ENCODE measurements at places on chromosomes 16 and 17.
A peak's percentile ranks its signal among the peaks of the same experiment; 100 is the strongest.

- no peak for DNase-seq
These were observed 22.3 kb downstream of the SRP68 start for GRCh38 chr17:76049836-76050537.

DNA sequence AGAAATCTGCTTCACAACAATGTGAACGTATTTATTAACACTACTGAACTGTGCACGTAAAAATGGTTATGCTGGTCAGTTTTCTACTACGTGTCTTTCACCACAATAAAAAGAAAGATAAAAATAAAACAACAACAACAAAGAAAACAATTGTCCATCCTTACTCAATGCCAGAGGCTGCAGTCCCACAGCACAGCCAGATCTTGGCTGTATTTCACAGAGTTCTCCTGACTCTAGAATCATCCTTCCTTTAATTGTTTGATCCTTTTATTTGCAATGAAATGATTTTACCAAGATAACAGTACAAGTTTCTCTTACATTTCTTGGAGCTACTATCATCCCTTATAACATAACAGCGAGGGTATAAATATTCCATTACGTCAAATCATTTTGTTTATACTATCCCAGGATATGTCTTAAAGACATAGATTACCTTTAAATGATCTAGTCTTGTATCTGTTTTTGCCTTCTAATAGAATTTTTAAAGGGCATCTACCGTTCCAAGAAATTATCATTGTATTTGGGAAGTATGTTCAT, 103.3 kb downstream of the SLC39A11 start:
- DNase-seq = no peak

GRCh38 chr17:40485851-40486521, 15.4 kb downstream of the TNS4 start:
- DNase-seq = peak; percentile 75

- DNase-seq = no peak
These were observed 31.9 kb downstream of the USP22 start for GRCh38 chr17:21010705-21011596.

DNA sequence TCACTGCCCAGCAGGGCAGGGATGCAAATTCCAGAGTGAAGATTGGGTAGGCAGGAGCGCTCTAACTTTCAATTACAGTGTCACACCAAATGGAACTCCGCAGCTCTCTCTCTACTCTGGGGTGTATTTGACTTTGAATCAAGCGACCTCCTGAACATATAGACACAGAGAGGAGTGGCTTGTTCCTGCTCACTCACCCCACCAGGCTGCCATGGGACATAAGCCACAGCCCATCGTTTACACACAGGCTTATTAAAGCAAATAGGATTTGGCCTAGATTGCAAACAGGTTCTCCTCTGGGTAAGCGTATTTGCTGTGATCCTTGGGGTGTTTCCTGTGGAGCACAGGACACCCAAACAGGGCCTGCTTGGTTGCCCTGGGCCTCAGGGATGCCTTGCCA, 281.6 kb upstream of the CCL2 start:
- no peak for DNase-seq

DNA sequence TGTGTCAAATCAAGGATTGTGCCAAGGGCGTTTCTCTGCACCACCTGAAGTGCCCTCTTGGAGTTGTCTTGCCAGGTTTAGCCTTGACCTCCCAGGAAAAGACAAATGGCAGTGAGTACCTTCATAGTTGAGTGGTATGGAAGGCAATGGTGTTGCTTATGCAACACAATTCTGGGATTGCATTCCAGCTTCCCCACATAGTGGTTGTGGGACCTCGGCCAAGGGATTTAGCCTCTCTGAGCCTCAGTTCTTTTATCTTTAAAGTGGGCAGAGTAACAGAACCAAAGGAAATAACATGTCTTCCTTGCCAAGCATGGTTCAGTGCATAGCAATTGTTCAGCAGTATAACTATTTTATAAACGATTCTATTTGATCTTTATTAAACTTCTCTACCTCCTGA, 49.4 kb downstream of the CCDC42 start:
- no peak for DNase-seq

DNA sequence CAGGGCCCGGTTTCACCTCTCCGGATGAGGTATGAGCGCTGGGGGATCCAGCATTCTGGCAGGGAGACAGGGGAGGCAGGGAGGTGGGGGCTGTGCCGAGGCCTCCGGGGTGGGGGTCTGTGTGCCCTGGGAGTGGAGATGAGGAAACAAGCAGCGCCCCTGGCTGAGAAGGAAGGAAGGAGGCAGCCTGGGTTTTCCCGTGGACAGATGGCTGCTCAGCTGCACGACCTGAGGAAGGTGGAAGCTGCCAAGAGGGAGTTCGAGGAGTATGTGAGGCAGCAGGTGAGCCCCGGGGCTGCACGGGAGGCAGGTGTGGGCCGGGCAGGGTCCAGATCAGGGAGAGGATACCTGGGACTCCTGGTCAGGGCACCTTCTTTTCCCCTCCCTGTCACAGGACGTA, 4.3 kb downstream of the RNF112 start:
- no peak for DNase-seq

DNA sequence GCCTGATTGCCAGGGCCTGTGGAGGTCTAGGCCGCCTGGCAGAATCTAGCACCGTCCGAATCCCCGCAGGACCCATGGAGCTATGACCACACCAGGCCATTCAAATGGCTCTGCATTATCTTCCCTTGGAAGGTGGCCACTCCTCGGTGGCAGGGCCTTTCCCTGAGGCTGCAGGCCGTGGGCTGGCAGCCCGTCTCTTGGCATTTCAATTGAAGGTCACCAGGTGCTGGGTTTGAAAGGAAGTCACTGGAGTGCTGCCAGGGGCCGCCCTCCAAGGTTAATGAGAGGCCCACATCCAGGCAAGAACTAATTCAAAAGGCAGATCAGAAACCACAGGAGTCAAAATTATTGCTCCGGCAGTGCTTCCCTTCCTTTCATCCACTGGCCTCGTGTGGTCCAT, 27.7 kb upstream of the CACNG5 start:
- no peak for DNase-seq

DNA sequence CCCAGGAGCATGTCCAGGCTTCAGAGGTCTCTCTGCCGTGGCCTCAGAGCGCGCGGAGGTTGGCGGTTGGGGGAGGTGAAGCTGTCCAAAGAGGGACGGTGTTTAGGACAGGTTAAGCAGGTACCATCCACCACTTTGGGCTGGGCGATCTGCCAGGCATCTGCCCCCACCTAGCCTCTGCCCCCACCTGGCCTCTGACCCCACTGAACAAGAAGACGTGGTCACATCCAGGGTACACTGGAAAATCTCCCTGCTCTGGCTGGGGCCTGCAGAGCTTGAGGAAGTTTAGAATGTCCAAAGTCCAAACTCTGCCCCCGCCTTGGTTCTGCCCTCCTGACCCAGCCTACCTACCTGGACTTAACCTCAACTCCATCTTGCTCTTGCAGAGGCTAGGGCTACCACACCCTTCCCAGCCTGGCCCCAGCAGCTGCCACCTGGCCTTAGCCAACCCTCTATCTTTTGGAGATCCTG, 1.6 kb downstream of the ITGA3 start:
- no peak for DNase-seq

- no peak for DNase-seq
These were observed 17.3 kb upstream of the C16orf74 start for GRCh38 chr16:85768199-85768598.

- DNase-seq = no peak
These were observed 137.2 kb downstream of the SNX11 start for GRCh38 chr17:48244814-48245213.

- DNase-seq = no peak
These were observed 981 bp downstream of the GLG1 start for GRCh38 chr16:74605746-74606520.

GRCh38 chr16:30669026-30669902, 11.0 kb downstream of the FBRS start:
- no peak for DNase-seq

DNA sequence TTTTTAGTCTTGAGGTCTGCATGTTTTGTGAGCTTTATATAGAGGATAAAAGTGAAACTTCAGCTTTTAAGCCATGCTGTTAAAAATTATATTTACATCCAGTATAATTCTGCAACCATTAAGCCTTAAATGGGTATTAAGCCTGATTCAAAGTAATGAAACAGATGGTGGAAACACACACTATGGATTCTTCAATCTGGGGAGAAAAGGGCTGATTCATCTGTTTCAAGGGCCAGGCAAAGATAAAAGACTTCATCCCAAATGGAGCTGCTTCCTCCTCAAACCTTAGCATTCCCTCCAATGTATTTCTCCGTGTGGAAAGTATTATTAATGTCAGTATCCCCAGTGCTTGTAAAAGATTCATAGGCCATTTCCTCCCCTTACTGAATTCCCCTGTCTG, 367.4 kb upstream of the ZFHX3 start:
- no peak for DNase-seq

- peak; percentile 84 for DNase-seq
These were observed 89.3 kb upstream of the GSE1 start for GRCh38 chr16:85523602-85524364.

DNA sequence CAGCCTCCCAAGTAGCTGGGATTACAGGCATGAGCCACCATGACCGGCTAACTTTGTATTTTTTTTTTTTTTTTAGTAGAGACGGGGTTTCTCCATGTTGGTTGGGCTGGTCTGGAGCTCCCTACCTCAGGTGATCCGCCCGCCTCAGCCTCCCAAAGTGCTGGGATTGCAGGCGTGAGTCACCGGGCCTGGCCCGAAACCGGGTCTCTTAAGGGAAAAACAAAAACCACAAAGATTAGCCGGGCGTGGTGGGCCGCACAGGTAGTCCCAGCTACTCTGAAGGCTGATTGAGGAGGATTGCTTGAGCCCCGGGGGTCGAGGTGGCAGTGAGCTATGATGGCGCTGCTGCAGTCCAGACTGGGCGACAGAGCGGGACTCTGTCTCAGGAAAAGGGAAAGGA, 19.9 kb upstream of the RBL2 start:
- DNase-seq = no peak

GRCh38 chr16:87747626-87748414, 18.0 kb downstream of the KLHDC4 start:
- no peak for DNase-seq

DNA sequence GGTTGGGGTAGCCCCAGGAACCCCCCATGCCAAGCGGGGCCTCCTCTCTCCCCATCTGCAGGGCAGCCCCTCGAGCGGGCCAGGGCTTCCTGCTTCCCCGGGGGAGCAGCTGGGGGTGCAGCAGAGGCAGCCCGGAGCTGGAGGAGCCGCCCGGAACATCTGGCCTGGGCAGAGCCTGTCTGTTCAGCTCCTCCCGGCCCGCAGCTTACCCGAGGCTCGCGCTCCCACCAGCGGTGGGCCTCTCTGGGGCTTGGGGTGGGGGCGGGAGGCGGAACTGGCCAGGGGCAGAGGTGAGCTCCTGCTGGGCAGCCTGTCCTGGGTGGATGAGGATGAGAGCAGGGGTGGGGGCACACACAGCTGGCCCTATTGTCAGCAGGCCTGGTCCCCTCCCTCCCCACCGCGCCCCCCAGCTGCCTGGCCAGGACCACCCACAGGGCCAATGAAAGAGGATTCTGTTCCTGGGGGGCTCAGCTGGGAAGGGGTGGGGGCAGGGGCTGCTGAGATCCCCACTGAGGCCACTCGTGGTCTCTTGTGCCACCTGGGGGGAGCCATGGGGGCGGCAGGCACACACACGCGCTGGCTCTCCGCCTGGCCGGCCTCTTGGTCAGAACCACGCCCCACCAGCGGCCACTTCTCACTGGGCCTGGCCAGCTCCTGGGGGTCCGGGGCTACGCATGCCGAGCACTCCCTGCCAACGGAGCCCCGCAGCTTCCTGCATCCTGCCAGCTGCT, 34.7 kb downstream of the BAHCC1 start:
- DNase-seq = no peak

GRCh38 chr17:58283674-58284612, 3.2 kb upstream of the MPO start:
- no peak for DNase-seq

GRCh38 chr16:1072526-1073261, at the start of gene SSTR5:
SSTR5 (plus strand) TSS chr16:1072747; CDS start chr16:1078869, 6,122 bp downstream.
- no peak for DNase-seq

- no peak for DNase-seq
These were observed 33.2 kb upstream of the ABR start for GRCh38 chr17:1212946-1213345.

- DNase-seq = no peak
These were observed 29.6 kb upstream of the FOXK2 start for GRCh38 chr17:82489851-82490511.

- no peak for DNase-seq
These were observed 300.2 kb upstream of the IRX5 start for GRCh38 chr16:54630284-54630967.

DNA sequence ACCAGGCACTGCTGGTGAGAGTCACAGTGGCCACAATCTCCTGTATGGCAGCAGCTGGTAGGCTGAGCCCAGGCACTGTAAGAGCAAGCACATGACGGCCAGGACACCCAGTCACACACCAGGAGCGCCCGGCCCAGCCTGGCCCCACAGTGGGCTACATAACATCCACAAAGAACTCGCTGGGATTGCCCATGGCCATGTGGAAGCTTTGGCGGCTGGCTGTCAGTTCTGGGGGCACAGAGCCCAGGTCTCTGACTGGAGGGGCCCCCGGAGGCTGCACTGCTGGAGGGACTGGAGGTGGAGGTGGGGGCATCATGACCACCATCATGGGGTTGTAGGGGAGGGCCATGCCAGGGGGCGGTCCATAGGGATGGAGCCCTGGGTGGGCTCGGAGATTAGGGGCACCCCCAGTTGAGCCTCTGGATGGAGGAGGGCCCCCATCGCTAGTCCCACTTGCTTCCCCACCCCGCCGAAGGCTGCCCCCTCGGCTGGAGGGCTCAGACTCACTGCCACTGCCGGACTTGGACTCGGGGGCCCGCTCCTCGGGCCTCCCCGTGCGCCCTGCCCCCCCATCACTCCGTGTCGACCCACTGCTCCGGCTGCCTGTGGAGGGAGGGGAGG, 6.1 kb downstream of the ACADVL start:
- DNase-seq = no peak

GRCh38 chr16:67934306-67935100, 2.1 kb downstream of the PSMB10 start:
- no peak for DNase-seq

DNA sequence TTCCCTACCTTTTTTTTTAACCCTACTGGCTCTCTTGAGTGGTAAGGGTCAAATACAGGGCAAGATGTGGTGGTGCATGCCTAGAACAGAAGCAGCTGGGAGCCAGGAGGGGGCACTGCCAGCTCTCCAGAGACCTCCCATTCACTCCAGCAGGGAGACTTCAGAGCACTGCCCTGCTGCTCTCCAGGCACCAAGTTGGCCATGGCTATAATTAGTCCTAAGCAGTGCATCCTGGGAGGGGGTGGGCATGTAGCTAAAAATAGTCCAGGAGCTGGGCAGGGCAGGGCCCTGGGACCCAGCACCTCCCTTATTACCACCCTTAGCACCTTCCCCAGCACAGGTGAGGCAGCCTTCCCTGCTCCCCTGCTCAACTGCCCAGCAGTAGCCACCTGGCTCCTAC, 3.5 kb downstream of the CORO6 start:
- DNase-seq = peak; percentile 70

GRCh38 chr17:73503560-73503959, 140.7 kb downstream of the SDK2 start:
- no peak for DNase-seq
